SK-MEL-5 (cell line): ENCODE measurements at places on chromosomes 2 and 18.
A peak's percentile ranks its signal among the peaks of the same experiment; 100 is the strongest.

- DNase-seq: no peak
Measured at GRCh38 chr2:54456362-54456611, 160 bp downstream of the SPTBN1 start.

DNA sequence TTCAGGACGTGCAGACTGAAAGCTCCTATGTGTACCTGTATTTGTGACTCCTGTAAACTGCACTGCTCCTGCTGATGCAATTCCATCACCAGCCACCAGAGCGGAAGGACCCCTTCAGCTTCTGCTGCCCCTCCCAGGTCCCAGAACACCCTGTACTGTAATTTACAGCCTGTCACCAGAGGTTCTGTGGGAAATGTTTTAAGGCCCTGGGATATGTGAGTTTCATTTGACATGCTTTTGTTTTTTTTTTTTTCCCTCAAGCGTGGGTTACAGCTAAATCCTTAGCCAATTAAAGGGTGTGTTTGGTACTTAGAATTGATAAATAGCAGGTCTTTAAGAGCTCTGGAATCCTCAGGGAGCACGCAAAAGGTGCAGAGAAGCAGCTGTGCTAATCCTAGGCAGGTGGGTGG, 79.4 kb downstream of the KCTD1 start:
- peak; percentile 55 for DNase-seq

- DNase-seq: no peak
Measured at GRCh38 chr2:225649274-225649673, 249.8 kb downstream of the NYAP2 start.

- DNase-seq: no peak
Measured at GRCh38 chr2:121519153-121519552, 11.5 kb upstream of the RNU4ATAC start.

- DNase-seq: peak; percentile 63
Measured at GRCh38 chr2:172200495-172201085, 97.9 kb upstream of the DLX2 start.

DNA sequence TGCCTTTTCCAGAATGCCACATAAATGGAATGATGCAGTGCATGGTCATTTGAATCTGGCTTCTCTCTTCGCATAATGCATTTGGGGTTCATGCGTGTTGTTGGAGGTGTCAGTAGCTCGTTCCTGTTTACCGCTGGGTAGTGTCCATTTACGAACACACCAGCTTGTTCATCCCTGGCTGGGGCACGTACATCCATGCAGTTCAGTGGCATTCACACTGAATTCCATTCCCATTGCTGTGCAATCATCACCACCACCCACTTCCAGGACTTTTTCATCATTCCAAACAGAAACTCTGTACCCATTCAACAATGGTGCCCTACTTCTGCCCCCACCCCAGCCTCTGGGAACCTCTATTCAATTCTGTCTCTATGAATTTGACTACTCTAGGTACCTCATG, 14.7 kb upstream of the CIDEA start:
- DNase-seq: no peak

DNA sequence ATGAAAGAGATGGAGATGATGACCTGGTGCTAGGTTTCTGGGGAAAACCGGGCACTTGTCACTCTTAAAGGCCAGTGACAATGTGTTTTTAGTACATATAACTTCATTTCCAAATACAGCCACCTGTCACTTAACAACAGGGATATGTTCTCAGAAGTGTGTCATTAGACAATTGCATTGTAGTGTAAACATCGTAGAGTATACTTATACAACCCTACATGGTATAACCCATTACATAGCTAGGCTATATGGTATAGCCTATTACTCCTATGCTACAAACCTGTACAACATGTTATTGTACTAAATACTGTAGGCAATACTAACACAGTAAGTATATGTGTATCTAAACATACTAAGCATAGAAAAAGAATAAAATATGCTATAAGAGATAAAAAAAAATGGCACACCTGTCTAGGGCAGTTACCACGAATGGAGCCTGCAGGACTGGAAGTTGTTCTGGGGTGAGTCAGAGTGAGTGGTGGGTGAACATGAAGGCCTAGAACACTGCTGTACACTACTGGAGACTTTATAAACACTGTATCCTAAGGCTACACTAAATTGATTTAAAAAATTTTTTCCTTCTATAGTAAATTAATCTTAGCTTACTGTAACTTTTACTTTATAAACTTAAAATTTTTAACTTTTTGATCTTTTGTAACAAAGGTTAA, 123.2 kb downstream of the THADA start:
- no peak for DNase-seq

DNA sequence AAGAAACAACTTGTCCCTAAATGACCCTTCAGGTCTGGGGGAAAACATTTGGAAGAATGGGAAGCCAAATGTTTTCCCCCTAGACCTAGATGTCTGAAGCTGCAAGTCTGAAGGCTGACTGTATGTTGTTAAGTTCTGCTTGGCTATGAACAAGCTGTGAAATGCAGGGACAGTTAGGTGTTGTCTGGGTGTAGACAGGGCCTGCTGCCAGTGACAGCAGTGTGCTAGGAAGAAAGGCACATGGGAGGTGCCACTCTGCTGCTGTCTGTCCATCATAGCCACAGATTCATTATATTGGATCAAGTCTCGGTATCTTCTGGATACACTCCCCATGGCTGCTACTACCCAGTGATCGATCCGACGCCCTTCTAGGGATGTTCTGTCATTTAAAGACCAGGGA, 265.9 kb upstream of the PXDN start:
- DNase-seq: no peak

GRCh38 chr18:7096838-7097237, 20.8 kb downstream of the LAMA1 start:
- no peak for DNase-seq

- DNase-seq: no peak
Measured at GRCh38 chr2:81249152-81249551, 944.6 kb upstream of the LRRTM1 start.

GRCh38 chr18:75219745-75220375, 9.3 kb downstream of the TSHZ1 start:
- no peak for DNase-seq

- no peak for DNase-seq
Measured at GRCh38 chr2:4381773-4382172, 678.4 kb downstream of the DCDC2C start.

- no peak for DNase-seq
Measured at GRCh38 chr2:156242874-156243273, 89.6 kb downstream of the NR4A2 start.

- DNase-seq: no peak
Measured at GRCh38 chr18:25594351-25594750, 242.4 kb upstream of the ZNF521 start.
